ENCODE measurements at places on chromosomes 1 and 21. TPM values are rescaled to one million over a fixed set of nuclear protein-coding genes. Genes with fewer than 3 reads are reported as not detected.

GRCh38 chr1:116764906-116765862, 11.0 kb downstream of the CD2 start:
- DNase-seq, result no peak

GRCh38 chr1:110462964-110463363, 12.0 kb downstream of the PROK1 start:
- no peak for DNase-seq

GRCh38 chr1:91120936-91121335, 99.1 kb upstream of the ZNF644 start:
- no peak for DNase-seq

Gene HES5
- polyA plus RNA-seq, result 0.05 TPM

DNA sequence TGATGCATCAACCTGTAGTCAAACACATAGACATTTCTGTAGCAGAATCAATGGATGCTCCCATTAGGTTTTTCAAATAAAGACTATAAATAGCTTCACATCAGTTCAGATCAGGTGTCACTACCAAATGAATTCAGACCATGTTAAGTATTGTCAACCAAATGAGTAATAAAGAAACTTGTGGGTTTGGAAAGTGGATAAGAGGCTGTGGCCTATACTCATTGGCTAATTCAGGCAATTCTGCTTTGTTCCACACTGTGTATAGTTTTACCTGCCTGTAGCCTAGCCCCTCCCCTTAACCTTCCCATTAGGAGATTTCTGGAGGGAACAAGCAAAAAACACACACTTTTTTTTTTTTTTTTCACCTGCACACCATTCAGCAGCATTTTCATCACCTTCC, 321.2 kb downstream of the HLX start:
- no peak for DNase-seq

- DNase-seq, result no peak
Observed at GRCh38 chr1:18752409-18752808, 107.1 kb downstream of the TAS1R2 start.

- DNase-seq, result peak; percentile 97
Observed at GRCh38 chr1:26864610-26865480, 1.9 kb downstream of the SFN start.

DNA sequence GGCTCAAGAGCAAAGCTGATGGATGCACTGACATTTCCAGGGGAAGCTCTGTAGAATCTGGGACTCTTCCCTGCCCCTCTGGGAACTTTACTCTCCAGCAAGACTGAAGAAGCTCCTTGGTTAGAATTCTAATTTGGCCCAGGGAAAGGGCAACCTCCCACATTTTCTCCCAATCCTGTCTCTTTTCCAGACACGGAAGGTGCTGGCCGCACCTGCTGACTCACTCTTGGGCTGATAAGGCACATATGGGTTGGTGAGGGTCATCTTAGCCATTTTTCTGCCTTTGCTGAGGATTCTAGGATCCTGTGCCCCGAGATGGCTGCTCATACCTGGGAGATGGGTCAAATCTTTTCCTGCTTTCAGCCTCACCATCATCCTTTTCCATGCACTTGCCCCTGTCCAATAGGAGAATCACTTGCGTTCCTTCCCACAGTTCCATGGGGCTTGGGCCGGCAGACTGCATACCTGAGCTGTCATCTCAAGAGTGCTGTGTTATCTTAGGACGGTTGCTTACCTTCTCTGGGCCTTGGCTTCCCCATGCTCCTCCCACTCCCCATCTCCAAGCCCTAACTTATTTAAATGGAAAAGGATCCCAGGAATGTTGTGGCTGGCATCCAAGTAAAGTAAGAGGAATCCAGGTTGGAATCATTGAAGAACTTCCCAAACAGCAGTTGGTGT, 1.3 kb downstream of the TINAGL1 start:
- DNase-seq, result no peak
